Mucosa of descending colon (tissue), 3 donors: ENCODE measurements at places on chromosomes 1 and 21.

- DNase-seq: no peak
These were observed 36.5 kb downstream of the C1orf198 start for GRCh38 chr1:230831771-230832170.

- DNase-seq: no peak
These were observed 99.1 kb upstream of the GFI1 start for GRCh38 chr1:92585831-92586230.

- no peak for DNase-seq
These were observed 2.6 kb downstream of the IKBKE start for GRCh38 chr1:206472886-206473285.

DNA sequence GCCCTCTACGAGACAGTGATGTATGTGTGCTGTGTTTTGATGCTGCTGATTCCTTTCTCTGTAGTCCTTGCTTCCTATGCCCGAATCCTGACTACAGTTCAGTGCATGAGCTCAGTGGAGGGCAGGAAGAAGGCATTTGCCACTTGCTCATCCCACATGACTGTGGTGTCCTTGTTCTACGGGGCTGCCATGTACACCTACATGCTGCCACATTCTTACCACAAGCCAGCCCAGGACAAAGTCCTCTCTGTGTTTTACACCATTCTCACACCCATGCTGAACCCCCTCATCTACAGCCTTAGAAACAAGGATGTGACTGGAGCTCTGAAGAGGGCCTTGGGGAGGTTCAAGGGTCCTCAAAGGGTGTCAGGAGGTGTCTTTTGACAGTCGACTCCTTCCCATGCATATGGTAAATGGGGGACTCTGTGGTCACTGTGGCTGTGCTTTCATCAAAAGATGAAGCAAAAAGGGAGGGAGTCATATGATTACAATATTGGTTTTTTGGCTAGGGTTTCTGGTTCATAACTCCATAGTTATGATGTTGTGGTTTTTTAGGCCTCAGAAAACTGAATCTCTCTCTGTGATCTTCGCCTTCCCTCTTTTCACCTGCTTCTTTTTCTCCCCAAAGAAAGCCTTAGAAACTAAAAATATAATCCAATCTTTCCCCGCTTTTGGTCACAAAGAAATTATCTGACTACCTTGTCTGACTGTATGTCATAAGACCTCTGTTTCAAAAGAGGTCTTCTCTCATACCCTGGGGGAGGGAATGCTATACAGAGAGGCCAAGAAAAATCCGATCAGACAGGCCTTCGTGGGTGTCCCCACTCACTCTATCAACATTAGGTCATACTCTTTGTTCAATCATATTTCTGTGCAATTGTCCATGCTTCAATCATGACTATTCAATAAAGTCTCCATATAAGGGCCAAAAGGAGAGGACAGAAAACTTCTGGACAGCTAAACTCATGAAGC is 4.2 kb downstream of the OR2T1 start:
- no peak for DNase-seq

DNA sequence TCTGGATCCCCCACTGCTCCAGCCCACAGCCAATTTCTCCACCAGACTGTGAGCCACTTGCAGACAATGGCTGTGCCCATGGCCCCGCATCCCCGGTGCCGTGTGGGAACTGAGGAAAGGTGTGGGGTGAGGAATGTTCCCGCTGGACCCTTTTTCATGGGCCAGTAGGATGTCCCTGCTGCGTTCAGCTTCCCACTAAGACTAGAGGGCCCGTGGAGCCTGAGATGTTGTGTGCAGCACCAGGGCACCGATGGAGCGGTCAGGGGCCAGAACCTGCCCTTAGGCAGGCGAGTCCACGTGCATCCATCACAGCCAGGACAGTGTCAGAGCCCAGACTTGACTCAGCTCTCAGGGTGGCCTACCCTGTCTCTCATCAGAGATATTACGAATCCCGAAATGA is 105.7 kb upstream of the COL6A1 start:
- peak; percentile 19 for DNase-seq
